Esophagus squamous epithelium (tissue), 5 donors: ENCODE measurements at places on chromosomes 1 and 21.

GRCh38 chr1:218357211-218357892, 12.2 kb downstream of the TGFB2 start:
- no peak for DNase-seq

GRCh38 chr1:207115269-207115668, 11.2 kb downstream of the C4BPA start:
- DNase-seq, result no peak

GRCh38 chr1:211495584-211495983, 3.6 kb upstream of the RD3 start:
- no peak for DNase-seq

- no peak for DNase-seq
These were observed 252.1 kb downstream of the PRDM2 start for GRCh38 chr1:13951793-13952751.
